ENCODE measurements at places on chromosomes 3 and 15.
A peak's percentile ranks its signal among the peaks of the same experiment; 100 is the strongest.

GRCh38 chr3:114420072-114420471 lies 126.2 kb downstream of the TIGIT start:
- DNase-seq = no peak

DNA sequence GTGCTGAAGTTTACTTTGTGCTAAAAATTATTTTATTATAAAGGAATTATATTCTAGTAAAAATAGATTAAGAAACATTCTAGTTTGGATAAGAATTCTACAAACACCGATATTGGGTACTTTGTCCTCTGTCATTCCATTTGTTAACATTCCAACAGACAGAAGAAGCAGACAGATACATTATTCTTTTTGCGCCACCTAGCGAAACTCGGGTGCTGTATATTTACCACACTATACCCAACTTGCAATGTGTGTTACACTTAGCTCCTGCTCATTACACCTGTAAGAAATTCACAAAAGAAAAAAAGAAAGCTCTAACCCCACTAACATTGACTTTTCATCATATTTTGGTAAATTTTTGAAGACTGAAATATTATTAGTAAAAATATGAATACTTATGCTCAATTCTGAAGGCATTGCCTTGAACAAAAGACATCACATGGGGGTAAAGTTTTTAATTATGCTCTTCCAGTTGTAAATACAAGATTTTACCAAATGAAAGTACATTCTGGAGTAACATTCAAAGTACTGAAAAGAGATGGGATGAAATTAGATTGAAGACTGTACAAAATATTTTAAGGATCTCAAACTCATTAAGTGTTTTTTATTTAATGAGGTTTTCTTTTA lies 136.5 kb upstream of the MLF1 start:
- DNase-seq = no peak

GRCh38 chr3:134685929-134686802 lies 35.3 kb upstream of the KY start:
- DNase-seq = no peak

- no peak for DNase-seq
Measured at GRCh38 chr3:43080726-43081568, 24.9 kb downstream of the POMGNT2 start.

- no peak for DNase-seq
Measured at GRCh38 chr15:51129535-51130188, 35.0 kb upstream of the TNFAIP8L3 start.

DNA sequence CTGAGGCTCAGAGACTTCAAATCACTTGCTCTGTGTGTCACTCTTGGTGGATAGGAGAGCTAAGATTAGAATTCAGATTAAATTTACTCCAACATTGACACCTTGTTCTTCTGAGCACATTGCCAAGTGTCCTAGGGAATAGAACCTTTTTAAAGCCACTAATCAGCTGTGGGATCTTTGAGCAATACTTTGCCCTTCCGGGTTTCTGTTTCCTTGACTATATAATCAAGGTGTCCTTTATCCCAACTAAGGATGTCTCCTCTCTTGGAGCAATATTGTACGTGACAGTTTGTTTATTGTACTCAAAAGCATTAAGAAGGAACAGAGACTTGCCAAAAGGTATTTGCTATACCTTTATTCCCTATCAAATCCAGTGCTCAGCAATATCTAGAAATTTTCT lies 170.9 kb upstream of the CADPS start:
- DNase-seq = no peak

GRCh38 chr3:32990116-32990515 lies 38.7 kb downstream of the CCR4 start:
- DNase-seq = no peak

GRCh38 chr3:184811663-184811998 lies 335 bp upstream of the VPS8 start:
- DNase-seq = no peak

DNA sequence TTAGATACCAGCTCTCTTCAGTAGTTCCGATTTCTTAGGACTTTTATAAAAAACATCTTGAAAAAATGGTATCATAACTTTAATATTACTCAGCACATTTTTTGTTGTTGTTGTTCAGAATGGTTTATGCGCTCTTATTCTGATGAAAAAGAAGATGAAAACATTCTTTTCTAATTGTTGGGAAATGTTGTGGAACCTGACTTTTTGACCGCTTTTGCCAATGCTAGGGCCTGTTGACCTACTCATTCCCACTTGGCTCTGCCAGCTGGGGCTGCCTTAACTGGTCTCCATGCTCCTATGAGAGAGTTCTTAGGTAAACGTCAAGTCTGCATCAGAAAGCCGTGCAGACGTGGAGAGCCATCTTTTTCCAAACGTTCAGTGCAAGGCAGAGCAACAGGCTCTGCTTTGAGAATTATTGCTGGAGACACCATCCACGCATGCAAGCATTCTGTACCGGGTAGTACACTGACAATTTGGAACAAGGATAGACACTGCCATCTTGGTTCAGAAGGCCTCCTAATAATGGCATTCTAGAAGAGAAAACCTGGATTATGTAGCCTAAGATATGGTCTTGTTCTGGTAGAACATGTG lies 176.8 kb downstream of the GHSR start:
- no peak for DNase-seq

GRCh38 chr3:52277972-52278509 lies 408 bp downstream of the WDR82 start:
- no peak for DNase-seq

DNA sequence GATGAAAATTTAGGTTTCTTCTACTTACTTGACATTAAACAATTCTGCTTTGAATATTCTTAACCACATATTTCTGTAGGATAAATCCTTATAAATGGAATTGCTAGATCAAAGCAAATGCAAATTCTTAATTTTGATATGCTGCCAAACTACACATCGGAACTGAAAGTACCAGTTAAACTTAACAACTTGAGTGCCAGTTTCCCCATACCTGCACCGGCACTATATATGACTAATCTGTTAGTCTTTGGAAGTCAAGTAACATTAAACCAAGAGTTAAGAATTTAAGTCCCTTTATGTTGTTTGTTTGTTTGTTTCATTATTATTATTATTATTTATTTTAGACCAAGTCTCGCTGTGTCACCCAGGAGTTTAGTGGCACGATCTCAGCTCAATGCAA lies 103.9 kb upstream of the AKAP13 start:
- no peak for DNase-seq

- no peak for DNase-seq
Measured at GRCh38 chr15:69038508-69038907, 24.0 kb downstream of the NOX5 start.

DNA sequence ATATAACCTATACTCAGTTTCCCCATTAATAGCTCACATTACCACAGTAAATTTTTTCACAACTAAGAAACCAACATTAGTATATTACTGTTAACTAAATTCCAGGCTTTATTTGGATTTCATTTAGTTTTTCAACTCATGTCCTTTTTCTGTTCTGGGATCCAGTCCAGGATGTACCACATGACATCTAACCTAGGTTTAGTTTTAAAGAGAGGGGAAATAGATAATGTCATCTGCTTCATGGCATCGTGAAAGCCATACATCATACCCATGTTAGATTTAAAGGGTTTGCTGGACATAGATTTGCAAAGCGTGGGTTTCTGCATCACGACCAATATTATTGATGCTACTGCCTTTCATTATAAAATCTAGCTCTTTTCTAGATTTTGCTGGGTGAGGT lies 33.2 kb upstream of the RPP14 start:
- DNase-seq = no peak

- DNase-seq = no peak
Measured at GRCh38 chr15:66476535-66476934, 21.0 kb downstream of the SNAPC5 start.

- no peak for DNase-seq
Measured at GRCh38 chr15:25900901-25901300, 37.8 kb upstream of the ATP10A start.

GRCh38 chr15:29822684-29823459 lies 604 bp upstream of the TJP1 start:
- DNase-seq = no peak

DNA sequence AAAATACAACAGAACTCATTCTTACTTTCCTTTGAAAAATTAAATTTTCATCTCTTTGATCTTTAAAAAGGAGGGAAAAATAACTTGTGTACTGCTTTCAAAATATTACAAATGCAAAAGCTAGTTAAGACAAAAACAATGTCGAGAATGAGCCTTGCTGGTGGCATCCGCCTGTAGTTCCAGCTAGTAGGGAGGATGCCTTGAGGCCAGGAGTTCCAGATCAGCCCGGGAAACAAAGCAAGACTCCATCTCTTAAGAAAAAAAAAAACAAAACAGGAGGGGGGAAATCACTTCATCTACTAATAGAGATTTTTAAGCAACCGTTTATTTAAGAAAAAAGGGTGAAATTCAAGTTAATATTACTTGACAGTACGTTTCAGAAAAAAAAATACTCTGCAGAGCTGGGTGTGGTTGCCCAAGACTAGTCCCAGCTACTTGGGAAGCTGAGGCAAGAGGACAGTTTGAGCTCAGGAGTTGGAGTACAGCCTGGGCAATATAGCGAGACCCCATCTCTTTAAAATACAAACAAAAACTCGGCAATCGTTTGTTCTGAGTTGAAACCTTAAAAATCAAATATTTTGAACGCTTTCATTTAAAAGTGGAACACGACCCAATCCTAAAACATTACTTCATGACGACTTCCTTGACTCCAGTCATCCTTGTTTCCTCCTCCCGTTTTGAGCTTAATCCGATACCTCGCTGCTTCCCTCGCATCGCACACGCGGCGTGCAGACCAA lies 1.2 kb downstream of the KPNA1 start:
- DNase-seq = no peak

GRCh38 chr3:37943631-37944314 lies 46.8 kb upstream of the VILL start:
- no peak for DNase-seq

DNA sequence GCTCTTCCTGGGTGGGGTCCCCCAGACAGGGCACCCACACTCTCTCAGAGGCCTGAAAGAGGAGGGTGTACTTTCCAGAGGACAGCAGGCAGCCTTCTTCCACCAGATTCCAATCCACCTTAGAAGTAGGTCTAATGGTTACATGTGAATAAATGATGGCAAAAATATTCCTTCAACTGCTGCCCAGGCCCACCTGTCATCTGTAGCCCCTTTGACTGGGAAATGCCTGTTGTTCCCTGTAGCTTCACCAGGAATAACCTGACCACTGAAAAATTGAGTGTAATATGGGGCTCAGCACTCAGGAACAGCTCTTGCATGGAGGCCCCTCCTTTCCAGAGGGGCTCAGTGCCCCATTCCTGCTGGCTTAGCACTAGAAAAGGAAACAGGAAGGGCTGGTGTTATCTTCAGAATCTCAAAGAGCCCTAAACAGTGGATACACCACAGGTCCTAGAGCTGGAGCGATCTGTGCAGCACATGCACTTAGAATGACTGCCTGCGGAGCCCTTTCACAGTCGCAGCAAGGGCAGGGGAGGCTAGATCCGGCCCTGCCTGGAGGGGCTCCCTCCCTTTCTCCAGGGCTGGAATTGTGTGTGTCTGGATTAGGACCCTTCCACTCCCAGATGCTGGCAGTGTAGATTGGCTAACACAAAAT lies 32.1 kb downstream of the SLC22A14 start:
- no peak for DNase-seq

- DNase-seq = no peak
Measured at GRCh38 chr3:115165701-115166100, 18.6 kb upstream of the ZBTB20 start.

- no peak for DNase-seq
Measured at GRCh38 chr3:143084856-143085731, 34.5 kb upstream of the CHST2 start.

DNA sequence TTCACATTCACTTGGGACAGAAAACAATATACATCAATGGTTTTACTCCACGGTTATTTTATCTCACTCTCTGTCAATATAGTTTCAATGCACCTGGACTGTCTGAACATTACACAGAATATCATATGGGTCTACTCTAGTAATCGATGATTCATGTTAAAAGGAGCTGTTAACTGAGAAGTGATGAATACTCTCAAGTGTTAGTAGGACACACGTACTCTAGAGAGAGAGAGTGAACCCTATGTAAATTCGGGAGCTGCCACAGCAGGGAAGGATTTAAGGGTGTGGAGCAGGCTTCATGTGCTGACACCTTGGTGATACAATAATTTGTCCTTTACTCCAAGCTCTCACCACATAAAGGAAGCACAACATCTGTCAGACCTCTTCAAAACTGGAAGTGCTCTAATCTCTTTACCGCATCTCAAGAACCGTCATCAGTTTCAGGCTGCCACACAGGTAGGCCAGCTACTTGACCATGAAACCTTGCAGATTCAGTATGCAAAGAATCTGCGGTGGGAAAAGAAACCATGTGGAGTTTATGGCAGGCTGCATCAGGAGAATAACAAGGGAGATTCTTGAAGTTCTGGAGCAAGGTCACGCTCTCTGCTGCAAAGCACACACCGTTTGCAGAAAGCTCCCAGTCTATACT lies 199.2 kb upstream of the TMC3 start:
- no peak for DNase-seq

GRCh38 chr3:108125550-108126071 lies 34.8 kb upstream of the CD47 start:
- DNase-seq = peak; percentile 44

DNA sequence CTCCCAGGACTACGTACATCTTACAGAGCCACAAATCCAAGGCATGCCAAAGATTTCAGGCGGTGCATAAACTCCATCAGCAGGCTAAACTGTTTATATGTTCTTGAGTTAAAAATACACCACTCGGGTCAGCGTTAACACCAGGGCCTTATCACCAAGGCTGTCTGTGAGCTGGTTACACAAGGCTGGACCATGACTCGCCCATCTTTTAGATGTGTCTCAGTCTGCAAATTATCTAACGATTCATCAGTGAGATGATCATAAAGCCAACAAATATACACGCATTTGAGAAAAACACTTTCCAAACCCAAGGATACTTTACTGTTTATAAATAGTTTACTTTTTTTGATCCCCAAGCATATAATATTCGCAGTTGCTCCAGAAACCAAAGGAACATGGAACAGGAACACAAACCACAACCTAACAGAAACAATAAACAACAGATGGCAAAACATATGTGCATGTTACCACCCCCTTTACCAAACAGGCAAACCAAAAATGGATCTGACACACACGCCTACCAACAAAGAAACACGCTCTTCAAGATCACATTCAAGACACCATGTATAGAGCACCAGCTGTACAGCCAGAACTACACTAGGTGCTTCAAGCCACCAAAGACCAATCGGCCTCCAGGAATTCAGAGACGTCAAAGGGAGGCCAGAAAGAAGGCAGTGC lies 15.4 kb downstream of the LRIG1 start:
- DNase-seq = no peak

- DNase-seq = no peak
Measured at GRCh38 chr3:40923143-40923542, 276.2 kb upstream of the CTNNB1 start.

GRCh38 chr15:81182756-81183438 lies 13.8 kb upstream of the IL16 start:
- no peak for DNase-seq
